Caki2 (cell line): ENCODE measurements at places on chromosomes 5 and 9.

GRCh38 chr5:142862594-142862993 lies 92.4 kb downstream of the ARHGAP26 start:
- DNase-seq = no peak

GRCh38 chr5:103256178-103256577 lies 2.4 kb upstream of the MACIR start:
- DNase-seq = no peak

- DNase-seq = no peak
These were observed 12.0 kb downstream of the EXOC3 start for GRCh38 chr5:454936-455335.

- DNase-seq = no peak
These were observed 6.6 kb upstream of the FBP1 start for GRCh38 chr9:94645901-94646300.
